ENCODE measurements at places on chromosomes 3 and 15.
A peak's percentile ranks its signal among the peaks of the same experiment; 100 is the strongest.

GRCh38 chr3:31445701-31446100, 87.0 kb upstream of the STT3B start:
- no peak for DNase-seq

- no peak for DNase-seq
Observed at GRCh38 chr15:70933411-70933810, 40.8 kb downstream of the LRRC49 start.

GRCh38 chr15:55221090-55222011, 24.6 kb upstream of the RSL24D1 start:
- no peak for DNase-seq

- no peak for DNase-seq
Observed at GRCh38 chr3:178047496-178047895, 488.7 kb upstream of the KCNMB2 start.

DNA sequence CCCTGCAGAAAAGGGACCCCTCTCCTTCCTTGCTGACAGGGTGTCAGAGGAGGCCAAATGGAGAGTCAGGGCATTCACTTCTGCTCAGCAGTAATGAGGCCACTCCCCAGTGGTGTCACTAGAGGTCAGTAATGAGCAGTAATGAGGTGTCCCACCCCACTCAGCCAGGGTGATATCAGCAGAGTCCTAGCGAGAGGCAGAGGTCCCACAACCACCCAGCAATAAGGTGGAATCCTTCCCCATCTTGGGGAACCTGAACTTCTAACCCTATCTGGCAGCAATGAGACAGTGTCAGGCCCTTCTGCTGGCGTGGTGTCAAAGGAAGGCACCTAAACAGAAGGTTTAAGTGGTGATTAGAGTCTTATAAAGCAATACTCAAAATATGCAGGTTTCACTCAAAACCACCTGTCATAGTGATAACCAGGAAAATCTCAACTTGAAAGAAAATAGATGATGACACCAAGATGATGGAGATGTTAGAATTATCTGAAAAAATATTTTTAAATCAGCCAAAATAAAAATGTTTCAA, 12.9 kb downstream of the OCA2 start:
- DNase-seq = no peak

- DNase-seq = no peak
Observed at GRCh38 chr3:107630779-107631178, 108.0 kb downstream of the BBX start.

GRCh38 chr3:15110206-15110605, 11.3 kb upstream of the RBSN start:
- DNase-seq = no peak

DNA sequence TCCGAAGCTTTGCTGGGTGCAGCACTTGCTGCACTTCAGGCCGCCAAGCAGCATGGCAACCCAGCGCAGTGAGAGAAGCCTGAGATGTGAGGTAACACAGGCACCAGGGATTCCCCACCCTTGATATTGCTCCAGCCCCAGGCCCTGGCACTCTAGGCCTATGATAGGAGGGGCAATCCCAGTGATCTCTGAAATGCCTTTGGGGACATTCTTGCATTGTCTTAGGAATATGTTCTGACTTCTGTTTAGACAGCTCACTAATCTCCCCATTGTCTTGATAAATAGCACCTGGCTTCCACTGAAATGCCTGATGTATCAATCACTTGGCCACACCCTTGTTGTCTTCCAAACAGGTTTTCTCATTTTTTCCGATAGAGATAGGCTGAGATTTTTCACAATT, 102.8 kb downstream of the SOX14 start:
- no peak for DNase-seq

- DNase-seq = peak; percentile 29
Observed at GRCh38 chr15:74826364-74826819, at the start of gene CPLX3. TSS of gene CPLX3 (plus strand) at chr15:74826627. CDS start at chr15:74826704, 77 bp downstream.

GRCh38 chr3:147906285-147906684, 497.1 kb downstream of the ZIC1 start:
- no peak for DNase-seq

DNA sequence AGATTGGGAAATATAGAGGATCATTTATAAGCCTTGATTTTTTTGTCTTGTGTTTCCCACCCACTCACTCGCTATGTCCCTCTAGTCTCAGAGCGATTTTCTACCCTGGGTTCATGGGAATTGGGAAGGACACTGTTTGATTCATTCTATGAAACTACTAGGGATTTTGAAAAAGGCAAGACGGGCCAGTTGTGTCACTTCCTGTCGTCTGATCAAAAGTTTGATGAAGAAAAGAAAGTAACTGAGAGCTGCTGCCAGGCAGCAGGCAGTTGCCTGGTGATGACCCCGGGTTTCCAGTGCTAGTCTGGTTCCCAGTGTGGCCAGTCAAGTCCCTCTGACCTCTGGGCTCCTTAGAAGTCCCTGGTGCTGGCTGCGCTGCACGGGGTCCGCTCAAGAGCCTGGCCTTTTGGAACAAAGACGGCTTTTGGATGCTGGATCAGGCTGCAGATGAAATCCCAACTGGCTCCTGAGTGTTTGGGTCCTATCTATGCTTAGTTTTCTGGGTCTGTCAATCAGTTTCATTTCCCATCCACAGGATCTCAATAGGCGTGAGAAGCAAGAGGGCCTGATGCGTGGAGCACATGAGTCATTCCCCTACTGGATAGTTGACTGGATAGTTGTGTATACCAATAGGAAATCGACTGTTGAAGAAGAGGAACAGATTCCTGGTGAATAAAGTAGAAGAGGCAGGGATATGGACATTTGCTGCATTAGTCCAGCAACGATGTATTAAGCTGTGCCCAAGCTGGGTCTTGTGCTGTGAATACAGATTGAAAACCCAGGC, 89.7 kb downstream of the EEFSEC start:
- DNase-seq = no peak

DNA sequence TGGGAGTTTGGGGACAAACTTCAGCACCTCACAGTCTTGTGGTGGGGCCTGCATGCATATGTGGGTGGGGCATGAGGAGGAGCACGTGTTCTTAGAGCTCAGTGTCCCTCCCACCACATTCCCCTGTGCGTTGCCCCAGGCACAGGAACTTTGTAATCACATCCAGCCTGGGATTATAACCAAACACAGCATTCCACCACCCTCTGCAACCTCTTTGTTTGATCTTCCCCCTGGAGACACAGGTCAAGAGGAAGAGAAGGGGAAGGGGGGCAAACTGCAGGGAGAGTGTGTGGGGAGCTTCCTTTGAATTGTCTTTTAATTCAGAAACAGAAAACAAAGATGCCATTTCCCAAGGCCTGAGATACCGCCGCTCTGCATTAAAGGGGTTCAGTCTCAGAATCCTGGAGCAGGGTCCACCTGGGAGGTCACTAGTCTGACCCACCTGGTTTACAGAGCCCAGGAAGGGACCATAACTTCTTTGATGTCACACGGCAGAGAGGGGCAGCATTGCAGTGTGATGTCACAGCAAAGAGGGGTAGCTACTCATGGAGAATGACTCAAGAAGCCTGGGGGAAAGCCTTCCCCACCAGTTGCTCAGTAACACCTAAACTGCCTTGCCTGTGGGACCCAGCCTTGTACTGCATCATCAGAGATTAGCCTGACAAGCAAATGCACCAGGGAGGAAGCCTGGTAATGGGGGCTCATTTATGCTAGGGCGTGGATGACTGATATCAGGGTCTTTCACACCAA, 106.3 kb upstream of the RNU6-1 start:
- DNase-seq = no peak

DNA sequence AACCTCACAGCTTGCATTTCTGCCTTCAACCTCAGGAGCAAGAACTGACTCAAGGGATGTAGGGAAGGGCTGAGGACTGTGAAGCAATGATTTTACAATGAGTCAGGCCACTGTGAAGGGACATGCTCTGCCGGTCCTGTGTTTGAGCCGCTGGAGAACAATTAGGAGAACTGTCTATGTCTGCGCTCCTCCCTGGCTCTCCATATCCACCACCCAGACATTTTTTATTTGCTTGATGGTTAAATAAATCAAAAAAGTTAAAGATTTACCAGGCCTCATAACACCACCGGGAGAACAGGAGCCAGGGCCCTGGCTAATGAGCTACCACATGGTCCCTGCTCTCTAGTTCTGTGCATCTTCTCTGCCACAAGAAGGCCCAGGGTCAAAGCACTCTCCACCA, 29.6 kb downstream of the SEC61A1 start:
- no peak for DNase-seq

- DNase-seq = no peak
Observed at GRCh38 chr3:119965692-119966091, 128.6 kb downstream of the GSK3B start.

GRCh38 chr3:160754371-160754854, 1.6 kb upstream of the PPM1L start:
- DNase-seq = no peak

- no peak for DNase-seq
Observed at GRCh38 chr3:62131620-62132019, 241.7 kb downstream of the FEZF2 start.

- DNase-seq = no peak
Observed at GRCh38 chr15:32928876-32929275, 211.1 kb downstream of the GREM1 start.

GRCh38 chr3:22565393-22565792, 637.7 kb upstream of the UBE2E2 start:
- no peak for DNase-seq

- no peak for DNase-seq
Observed at GRCh38 chr3:86990734-86991481, at the start of gene VGLL3. TSS of gene VGLL3 (minus strand) at chr3:86991149. CDS start at chr3:86990743, 406 bp downstream.

DNA sequence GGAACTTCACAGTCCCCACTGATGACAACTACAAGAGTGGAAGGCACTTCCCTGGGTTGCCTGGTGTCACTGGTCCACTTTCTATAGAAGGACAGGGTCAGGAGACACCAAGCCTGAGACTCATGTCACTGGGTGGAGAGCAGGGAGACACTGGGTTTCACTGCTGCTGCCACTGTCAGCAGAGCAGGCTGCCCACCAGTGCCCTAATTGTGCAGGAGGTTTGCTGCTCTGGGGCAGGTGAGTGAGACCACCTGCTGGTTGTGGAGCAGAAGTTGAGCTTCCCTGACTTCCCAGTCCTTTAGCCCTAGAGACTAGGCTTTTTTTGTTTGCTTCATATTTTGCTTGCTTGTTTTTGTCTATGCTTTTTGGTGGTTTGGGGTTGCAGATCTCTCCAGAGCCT, 528.4 kb upstream of the RGMA start:
- no peak for DNase-seq

GRCh38 chr3:152183473-152183872, 85.3 kb upstream of the MBNL1 start:
- no peak for DNase-seq

DNA sequence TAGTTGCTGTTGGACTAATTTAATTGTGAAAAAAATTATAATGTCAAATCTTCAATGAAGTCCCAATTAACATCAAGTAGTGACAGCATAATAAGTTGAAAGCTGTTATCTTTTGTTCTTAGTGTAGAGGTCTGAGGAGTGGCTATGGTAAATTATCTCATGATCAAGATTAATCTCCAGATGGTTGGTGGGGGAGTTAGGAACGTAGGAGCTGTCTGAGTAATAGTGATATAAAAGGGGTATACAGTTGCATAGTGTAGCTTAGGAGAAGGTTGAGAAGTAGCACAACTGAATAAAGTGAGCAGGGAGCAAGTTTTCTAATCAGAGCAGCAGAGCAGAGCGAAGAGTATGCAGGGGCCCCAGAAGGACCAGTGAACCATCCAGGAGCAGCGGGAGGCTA, 19.5 kb downstream of the TMOD2 start:
- DNase-seq = no peak

GRCh38 chr15:62877276-62877857, 165.2 kb upstream of the TPM1 start:
- no peak for DNase-seq

DNA sequence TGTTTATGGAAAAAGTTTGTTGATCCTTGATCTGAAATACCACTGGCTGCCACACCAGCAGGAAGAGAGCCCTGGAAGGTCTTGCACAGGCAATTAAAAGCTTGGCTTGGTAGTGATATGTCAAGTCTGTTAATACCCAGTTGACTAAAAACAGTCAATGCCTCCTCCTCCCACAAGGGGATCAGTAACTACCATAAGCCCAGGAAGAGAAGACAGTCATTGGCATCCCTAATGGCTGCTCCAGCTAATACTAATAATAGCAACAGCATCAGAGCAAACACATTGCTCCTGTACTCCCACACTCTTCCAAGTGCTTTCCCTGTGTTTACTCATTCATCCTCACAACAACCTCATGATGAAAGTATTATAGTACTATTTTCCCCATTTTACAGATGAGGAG, 528.6 kb downstream of the TAFA4 start:
- DNase-seq = no peak

DNA sequence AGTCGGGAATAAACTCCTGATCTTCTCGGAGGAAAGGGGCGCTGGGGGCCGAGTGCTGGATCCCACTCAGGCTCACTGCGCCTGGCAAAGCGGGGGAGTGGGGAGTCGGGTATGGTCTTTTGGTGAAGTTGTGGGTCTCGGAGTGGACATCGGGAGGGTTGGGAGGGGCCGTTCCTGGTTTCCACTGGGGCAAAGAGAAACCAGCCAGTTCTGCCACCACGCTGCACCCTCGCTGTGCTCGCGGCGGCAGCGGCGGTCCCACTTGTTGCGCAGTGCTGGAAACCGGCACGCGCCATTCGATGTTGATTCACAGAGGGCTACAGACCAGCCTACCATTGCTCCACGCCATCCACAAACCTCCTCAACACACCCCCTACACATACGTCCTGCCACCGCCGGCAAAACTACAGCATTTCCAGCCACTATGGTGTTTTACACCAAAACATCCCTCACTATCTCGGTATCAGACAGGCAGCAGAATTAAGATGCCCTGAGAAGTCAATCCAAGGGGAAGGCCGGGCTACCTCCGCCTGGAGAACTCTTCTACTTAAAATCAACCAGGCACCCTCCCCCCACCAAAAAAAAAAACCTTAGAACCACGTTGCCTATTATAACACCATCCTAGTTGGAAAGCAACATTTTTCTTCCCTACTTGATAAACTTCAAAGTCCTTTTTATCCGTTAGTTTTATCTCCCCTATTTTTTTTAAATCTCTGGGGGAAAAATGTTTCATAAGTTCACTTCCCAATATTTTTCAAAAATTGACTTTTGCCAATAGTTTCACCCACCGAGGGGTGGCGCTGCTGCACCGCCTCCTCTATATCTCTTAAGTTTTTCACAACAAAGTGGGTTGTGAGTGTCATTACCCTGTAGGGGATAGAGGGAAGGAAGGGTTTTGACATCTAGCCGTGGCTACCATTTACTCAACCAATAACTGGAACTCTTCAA, 3.6 kb downstream of the BCL6 start:
- DNase-seq = peak; percentile 64

DNA sequence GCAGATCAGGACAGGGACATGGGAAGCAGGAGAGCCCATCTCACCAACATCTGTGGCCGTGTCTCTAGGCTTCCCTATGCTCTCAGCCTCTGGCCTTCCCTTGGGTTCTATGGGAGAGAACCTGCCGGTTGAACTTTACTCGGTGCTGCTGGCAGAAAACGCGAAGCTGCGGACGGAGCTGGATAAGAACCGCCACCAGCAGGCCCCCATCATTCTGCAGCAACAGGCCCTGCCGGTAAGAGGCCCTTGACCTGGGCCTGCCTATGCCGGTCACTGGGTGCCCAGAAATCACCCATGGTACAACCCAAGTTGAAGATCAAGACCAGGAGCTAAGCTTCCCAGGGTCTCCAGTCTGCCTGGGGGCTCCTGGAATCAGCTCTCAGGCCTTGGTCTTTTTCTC, 34.8 kb downstream of the CYP11A1 start:
- no peak for DNase-seq

GRCh38 chr3:170301405-170301804, 56.1 kb upstream of the SKIL start:
- DNase-seq = no peak

Data from T-helper 17 cell (primary cell).